Non-pigmented ciliary epithelial cell (primary cell): ENCODE measurements at places on chromosomes 3 and 15.

GRCh38 chr3:64508140-64508539 lies 179.7 kb downstream of the ADAMTS9 start:
- DNase-seq, result no peak

GRCh38 chr3:194994551-194994981 lies 276.4 kb downstream of the XXYLT1 start:
- DNase-seq, result no peak

DNA sequence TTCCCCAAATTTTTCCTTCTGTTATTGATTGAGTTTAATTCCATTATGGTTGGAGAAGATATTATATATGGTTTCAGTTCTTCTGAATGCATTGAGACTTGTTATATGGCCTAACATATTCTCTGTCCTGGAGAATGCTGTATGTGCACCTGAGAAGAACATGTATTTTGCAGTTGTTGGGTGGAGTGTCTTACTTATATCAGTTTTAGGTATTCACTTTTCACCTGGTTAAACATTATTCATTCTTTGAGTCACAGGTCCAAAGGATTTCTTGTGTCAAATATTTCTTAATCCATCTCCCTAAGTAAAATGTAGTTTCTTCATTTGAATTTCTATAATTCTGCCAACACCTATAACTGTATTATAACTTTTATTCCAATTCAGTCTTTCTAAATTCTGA lies 17.8 kb downstream of the ACKR2 start:
- no peak for DNase-seq

GRCh38 chr3:30761374-30761773 lies 133.1 kb downstream of the GADL1 start:
- DNase-seq, result no peak

- no peak for DNase-seq
Observed at GRCh38 chr3:104887069-104887468, 479.6 kb upstream of the ALCAM start.

DNA sequence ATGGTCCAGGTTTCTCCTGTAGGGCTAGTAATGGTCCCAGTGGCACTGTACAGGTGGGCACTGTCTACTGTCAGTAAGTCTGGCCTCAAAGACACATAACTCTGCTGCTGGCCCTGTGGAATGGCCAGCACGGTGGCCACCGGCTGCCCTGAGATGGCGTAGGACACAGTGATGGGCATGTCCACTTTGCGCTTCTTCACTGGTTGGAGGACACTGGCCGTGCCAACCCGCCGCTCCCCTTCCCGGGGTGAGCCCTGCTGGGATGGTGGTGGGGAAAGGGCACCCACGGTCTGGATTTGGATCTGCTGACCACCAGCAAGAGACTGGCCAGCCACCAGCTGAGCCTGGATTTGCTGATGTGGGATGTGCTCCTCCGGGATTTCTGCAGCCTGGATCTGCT lies 28.1 kb upstream of the IMPDH2 start:
- DNase-seq, result no peak

GRCh38 chr15:50458348-50459112 lies 34.3 kb downstream of the USP8 start:
- no peak for DNase-seq

DNA sequence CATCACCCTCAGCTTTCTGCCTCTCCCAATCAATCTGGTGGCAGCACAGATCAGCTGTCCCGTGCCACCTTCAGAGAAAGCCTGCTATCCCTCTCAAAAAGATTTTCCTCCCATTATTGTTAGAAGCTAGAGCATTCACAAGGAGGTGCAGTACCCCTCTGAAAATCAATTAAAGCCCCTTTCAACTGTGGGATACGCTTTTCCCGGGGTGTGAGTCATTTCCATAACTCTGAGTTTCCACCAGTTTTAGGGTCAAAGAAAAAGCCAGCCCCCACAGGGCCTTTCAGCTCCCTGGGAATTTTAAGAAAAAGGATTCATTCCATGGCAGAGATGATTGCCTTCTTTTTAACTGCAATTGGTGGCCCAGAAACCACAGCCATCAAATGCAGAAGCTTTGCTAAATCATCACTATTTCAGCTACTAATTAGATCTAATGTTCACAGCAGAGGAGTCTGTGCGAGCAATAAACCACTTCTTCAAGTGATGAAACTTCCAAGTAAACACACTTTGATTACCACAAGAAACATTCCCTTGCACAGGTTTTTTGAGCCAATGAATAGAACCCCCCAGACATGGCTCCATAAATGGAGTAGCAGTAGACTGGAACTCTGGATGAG lies 270.0 kb upstream of the TPRG1 start:
- DNase-seq, result no peak

DNA sequence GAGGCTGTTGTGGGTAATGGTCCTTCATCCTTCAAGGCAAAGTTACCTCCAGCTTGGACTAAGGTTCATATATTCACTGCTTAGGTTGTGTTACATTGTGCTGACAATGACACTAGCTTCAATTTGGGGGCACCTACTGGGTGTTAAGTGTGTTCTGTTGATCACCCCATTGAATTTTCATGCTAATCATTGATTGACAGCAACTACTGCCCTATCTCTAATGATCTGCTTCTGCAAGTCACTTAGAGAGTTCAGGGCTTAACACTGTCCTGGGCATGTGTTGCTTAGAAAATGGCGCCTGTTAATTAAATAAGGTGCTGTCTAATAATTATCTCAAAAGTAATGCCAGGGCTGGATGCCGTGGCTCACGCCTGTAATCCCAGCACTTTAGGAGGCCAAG lies 3.4 kb downstream of the FLNB start:
- DNase-seq, result no peak

GRCh38 chr3:149895769-149896168 lies 74.9 kb downstream of the PFN2 start:
- DNase-seq, result no peak

DNA sequence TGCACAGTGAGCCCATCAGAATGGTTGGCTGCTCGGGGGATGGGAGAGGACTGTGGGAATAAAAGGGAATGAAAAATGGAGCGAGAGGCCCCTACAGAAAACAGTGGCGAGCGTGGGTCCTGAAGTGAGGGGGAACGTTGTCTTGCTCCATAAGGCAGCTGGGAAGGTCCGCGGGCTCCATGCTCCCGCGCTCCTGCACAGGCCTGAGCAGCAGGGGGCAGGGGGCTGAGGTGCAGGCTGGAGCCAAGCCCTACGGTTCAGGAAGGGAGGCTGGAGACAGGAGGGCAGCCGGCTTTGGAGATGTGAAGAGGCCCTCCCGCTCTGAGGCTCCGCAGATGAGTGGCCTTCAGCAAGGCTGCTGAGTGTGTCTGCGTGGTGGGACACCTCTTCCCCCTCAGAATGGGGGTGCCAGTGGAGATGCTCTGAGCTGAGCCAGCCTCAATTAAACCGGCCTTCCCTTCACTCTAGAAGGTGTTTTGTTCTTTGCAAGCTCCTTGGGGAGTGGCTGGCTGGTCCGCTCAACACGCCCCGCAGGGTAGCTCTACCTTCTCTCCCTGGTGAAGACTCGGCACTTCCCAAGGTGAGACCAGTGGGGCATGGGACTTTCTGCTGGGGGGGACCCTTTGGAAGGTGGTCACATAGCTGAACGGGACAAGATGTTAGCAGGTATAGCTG lies 208.0 kb downstream of the XXYLT1 start:
- DNase-seq, result no peak

DNA sequence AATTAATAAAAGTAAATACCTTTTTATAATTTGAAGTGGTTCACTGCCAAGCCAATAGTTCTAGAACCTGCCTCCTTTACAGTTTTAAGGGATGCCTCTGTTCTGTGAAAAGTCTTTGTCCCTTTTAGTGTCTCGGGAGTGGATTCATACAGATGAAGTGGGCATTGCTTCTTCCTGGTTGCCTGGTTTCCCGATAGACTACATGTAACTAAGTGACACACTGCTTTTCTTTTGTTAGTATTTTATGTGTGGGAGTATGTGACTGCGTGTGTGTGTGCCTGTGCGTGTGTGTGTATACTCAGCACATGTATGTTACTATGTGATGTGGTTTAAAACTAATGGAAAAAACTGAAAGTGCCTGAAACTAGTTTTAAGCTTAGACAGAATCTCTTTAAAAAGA lies 21.1 kb downstream of the PSMD6 start:
- DNase-seq, result no peak

GRCh38 chr15:65935391-65935790 lies 66.1 kb downstream of the RAB11A start:
- DNase-seq, result no peak

DNA sequence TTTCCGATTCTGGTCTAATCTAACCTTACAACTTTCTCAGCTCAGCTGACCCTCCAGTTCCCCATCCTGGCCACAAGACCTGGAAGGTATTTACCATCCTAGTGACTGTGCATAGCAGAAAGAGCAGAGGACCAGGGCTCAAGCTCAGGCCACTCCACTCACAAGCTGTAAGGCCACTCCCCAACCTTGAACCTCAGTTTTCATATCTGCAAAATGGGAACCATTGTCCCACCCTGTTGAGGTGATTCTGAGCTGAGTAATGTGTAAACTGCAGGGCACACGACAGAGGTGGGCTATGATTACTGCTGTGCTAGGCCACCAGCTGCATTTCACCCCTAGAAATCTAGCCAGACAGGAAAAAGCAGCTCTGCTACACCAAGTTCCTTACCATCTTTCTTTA lies 21.7 kb downstream of the TMEM40 start:
- DNase-seq, result no peak

- DNase-seq, result no peak
Observed at GRCh38 chr3:188939814-188940572, 231.8 kb upstream of the TPRG1 start.

GRCh38 chr3:158685159-158685558 lies 12.7 kb upstream of the LXN start:
- no peak for DNase-seq

DNA sequence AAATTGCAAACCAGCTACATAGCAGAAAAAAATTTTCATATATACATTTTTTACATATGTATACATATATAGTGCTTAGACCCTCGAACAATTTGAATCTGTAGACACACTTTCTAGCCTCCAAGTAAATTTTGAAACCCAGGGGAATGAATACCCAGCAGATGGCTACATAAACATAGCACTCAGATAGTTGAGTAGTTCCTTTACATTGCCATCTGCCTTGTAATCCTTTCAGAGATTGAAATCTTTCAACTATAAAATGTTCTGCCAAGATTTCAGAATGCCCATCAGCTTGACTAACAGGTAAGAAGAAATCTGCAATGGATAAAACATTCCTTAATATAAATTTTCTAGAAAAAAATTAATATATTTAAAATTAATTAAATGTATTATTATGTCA lies 1333.5 kb upstream of the CADM2 start:
- DNase-seq, result no peak

GRCh38 chr3:124876401-124876878 lies 10.7 kb downstream of the ITGB5 start:
- no peak for DNase-seq

DNA sequence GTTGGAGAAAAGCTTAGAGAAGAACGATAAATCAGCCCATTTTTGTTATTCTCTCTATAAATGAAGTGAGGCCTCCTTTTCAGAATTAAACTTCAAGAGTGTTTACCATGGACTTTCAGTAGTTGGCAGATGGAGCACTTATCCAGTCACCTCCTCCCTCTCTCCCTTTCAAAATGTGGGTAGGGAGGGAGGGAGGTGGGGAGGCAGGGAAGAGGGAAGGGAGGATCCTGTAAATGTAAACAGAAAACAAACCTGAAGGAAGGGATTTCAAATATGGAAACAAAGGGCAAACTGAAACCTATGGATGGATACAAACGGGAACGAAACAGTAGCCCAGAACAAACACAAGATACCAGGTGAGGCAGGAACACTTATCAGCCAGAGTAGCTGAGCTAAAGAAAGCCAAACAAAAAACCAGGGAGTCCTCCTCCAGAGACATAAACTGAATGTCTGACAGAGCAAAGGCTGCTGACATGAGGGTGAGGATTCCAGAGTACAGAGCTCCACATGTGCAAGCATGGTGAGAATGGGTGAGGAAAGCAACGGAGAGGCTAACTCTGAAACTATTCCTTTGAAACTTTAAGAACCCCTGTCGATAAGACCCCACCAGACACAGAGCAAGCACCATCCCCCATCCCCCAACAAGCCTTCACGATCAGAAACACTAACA lies 41.0 kb upstream of the GP5 start:
- no peak for DNase-seq

GRCh38 chr3:66469220-66469640 lies 31.6 kb downstream of the LRIG1 start:
- no peak for DNase-seq

GRCh38 chr3:87867001-87867400 lies 191.8 kb downstream of the CGGBP1 start:
- DNase-seq, result no peak
